Spinal cord (tissue), 10 donors: ENCODE measurements at places on chromosomes 16 and 17.

- no peaks in the 10 kb centered on the region for H3K4me1 ChIP-seq
- no peak overlapping the region for H3K27ac ChIP-seq
- H3K4me3 ChIP-seq = no peak overlapping the region
- peaks cover 52% of the 10 kb centered on the region for H3K36me3 ChIP-seq
Measured at GRCh38 chr17:80377798-80378197, 37.2 kb upstream of the ENDOV start.

DNA sequence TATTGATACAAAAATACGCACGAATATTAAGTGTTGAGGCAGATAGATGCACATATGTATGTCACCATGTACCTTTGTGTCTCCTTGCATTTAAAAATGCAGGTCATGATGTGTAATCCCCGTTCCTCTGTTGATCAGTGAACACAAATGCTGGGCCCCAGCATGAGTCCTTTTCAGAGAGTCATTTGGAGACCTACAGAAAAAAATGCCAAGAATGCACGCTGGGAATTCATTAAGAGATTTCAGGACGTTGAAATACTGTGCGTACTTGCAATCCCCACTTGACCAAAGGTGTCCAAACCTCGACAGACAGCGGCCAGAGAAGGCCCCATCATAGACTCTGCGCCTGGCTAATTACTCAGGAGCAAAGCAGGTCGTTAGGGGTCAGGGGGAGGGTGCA is 496.0 kb downstream of the MAF start:
- no peaks in the 10 kb centered on the region for H3K27me3 ChIP-seq
- H3K4me1 ChIP-seq = no peaks in the 10 kb centered on the region

DNA sequence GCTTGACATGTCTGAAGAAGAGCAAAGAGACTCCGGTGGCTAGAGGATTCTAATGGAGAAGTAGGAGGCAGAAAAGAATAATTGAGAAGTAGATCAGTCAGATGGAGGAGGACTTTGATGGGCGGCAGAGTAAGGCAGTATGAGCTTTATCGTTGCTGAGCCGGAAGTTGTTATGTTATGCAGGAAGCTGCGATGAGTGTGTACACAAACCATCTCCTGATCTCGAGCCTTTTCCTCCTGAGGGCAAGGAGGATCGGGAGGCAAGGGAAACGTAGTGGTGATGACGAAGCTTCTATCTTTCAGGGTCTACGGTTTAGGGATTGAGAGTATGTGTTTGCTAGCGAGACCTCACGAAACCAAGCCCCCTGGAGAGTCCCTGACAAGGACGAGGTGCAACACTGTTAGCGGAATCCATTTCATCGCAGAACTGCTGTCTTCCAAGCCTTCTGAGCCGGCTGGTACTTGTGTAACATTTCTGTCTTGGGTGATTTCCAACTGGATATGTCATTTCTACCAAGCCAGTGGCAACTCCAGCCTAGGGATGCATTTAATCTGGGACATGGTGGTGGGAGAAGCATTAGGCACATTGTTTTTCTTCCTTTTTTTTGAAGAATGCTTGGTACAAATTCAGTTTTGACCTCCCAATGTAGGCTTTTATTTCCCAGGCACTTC is 45.5 kb downstream of the RBFOX1 start:
- no peaks in the 10 kb centered on the region for H3K4me1 ChIP-seq
- H3K27ac ChIP-seq = no peak overlapping the region
- no peaks in the 10 kb centered on the region for H3K27me3 ChIP-seq
- DNase-seq = no peak
- no peaks in the 10 kb centered on the region for H3K36me3 ChIP-seq

GRCh38 chr16:67551972-67552371 is 10.4 kb upstream of the CTCF start:
- H3K27me3 ChIP-seq = no peaks in the 10 kb centered on the region
- peak overlapping the region; percentile 25 for H3K27ac ChIP-seq
- H3K4me1 ChIP-seq = peaks cover 18% of the 10 kb centered on the region
- peaks cover 34% of the 10 kb centered on the region for H3K36me3 ChIP-seq
- no peak for DNase-seq

DNA sequence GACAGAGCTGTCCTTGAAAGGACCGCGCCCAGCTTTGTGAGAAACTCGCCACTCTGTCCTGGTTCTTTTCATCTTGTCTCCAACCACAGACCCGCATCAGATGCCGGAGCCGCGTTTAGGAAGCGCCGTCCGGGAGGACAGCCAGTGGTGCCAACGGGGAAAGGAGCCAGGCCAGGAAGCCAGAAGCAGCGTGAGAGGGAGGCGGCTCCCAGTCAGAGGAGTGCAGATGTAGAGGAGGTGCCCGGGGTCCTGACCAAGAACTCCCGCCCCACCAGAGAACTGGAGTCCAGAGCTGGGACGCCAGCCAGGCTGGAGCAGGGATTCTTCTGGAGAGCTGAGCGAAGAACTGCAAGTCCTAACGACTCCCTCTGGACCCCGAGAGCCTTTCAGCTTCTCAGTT is 49.3 kb upstream of the TNRC6C start:
- peaks cover 8% of the 10 kb centered on the region for H3K4me1 ChIP-seq
- no peaks in the 10 kb centered on the region for H3K36me3 ChIP-seq
- no peak overlapping the region for H3K27ac ChIP-seq
- H3K27me3 ChIP-seq = no peaks in the 10 kb centered on the region

DNA sequence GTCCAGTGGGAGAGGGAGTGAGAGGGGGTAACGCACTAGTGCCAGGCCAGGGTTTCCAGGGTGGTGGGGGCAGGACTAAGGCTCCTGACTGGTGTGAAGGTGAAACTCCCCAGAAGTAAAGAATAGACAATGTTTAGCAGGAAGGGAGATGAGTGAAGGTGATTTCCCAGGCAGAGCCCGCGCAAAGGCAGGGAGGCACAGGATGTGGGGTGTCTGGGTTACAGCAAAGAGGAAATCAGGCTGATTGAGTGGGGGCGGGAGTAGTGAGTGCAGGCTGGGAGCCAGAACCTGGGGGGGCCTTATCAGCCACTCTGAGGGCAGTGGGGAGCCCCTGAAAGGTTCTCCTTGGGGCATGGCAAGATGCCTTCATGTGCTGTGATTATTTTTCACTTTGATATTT is 167.5 kb downstream of the UTP18 start:
- DNase-seq = no peak
- H3K4me3 ChIP-seq = no peak overlapping the region
- H3K4me1 ChIP-seq = peaks cover 4% of the 10 kb centered on the region
- H3K27ac ChIP-seq = no peak overlapping the region
- no peaks in the 10 kb centered on the region for H3K27me3 ChIP-seq
